ENCODE measurements at places on chromosomes 11 and 22.

DNA sequence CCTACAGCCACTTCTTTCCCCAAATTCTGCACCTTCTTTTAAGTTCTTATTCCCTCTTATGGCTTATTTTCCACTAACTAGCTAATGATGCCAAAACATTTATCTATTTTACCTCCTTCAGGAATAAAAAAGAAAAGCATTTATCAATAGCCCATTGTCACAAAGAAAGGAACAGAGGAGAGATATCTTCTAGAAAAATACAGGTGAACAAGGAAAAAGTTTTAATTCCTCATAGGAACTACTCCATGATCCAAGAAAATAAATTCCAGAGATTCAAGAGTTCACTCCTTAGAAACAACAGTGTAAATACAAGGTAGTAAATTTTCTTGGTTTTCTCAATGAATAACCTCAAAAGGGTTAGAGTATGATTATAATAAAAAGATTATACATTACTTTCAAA lies 52.6 kb upstream of the TOP3B start:
- DNase-seq = no peak

DNA sequence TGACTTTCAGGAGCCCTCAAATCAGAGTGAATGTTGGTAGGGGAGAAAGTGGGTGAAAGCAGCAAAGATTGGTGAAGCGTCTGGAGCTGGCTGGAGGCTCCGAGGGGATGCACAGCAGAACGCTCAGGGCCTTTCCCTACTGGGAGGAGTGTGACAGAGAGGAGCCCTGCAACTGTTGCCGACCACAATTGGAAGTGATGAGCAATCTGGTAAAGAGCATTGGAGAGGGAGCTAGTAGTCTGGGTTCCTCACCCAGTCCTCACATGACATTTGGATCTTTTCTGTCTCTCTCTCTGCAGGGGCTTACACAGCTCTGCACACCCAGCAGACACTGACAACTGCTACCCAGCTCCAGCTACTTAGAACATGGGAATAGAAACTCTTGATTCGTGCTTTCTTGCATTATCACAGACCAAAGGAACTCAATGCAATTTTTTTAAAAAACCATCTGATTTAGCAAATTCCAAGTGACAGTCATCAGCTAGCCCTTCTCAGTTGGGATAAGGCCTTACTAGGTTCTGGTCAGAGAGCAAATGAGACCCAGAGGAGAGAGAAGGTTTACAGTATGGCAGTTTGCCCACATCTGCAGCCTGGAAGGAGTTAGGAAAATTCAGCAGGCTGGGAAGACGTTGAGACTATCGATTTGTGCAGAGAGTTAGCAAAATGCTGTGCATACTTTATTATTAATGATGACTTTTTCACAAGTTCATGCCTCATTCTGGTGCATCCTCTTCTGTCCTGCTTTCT lies 278.0 kb upstream of the PLET1 start:
- DNase-seq = no peak

DNA sequence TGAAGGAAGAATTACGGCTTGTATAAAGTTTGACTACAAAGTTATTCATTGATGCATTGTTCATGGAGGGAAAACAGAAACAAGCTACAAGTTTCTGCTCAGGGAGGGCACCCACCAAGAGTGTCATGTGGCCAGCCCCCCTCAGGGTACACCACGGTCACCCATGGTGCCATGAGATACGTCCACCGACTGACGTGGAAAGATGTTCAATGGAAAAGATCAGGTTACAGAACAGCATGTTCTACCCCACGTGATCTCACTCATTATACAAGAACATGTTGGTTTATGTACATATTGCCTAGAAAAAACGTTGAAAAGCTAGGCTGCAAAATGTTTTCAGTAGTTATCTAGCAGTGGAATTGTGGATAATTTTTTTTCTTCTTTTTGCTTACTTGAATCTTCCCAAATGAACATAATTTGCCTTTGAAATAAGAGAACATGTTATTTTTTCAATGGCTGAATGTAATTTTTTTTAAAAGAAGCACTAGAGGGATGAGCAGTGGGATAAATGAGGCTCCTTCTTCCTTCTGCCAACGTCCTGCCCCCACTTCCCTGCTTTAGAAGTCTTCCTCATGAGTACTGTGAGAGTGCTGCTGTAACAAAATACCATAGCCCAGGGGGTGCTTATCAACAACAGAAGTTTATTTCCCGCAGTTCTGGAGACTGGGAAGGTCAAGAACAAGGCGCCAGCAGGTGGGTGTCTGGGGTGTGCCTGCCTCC lies 22.5 kb downstream of the RCN1 start:
- no peak for DNase-seq

DNA sequence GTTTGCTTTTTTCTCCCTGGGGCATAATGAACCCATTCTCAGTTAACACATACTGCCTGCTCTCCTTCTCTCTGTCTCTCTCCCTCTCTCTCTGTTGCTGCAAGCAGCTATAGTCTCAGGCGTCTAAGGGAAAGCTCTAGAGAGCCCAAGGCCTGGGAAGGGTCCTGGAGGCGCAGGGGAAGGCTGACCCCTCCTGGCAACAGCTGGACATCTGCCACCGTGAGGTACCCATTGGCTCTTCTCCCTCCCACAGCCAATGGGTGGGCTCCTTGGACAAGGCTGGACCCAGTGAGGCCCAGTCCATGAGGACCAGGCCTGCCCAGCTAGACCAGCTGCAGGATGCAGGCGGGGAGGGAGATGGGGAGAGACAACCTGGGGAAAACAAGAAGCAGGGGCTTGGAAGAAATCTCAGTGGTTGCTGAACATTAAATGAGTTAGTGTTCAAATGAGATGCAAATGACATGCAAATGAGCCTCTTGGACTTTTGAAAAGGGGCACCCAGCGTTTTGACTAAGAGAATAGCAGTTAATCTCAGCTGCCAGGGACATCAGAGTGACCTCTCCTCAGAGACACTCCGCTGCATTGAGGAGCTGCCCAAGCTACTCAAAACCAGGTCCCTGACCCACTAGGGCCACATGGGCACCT lies 349.7 kb downstream of the BUD13 start:
- DNase-seq = no peak

GRCh38 chr22:30424534-30425326 lies 838 bp upstream of the MTFP1 start:
- DNase-seq = no peak

- no peak for DNase-seq
Observed at GRCh38 chr11:12029738-12030363, 21.4 kb upstream of the DKK3 start.

GRCh38 chr11:32420937-32421901 lies 14.1 kb downstream of the WT1 start:
- no peak for DNase-seq

Data from CD4-positive, alpha-beta T cell treated with Interferon gamma for 1 hour (primary cell).